ENCODE measurements at places on chromosomes 12 and 14.

DNA sequence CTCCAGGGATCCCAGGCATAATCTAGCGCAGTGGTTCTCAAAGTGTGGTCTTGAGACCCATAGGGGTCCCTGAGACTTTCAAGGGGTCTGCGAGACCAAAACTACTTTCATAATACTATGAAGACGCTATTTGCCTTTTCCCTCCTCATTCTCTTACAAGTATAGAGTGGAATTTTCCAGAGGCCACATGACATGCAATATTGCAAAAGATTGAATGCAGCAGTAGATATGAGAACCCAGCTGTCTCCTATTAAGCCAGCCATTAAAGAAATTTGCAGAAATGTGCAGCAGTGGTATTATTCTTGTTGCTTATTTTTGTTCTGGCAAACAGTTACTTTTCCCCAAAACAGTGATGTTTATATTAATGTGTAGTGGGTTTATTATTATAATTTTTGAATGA, 62.8 kb downstream of the VWF start:
- DNase-seq = no peak

DNA sequence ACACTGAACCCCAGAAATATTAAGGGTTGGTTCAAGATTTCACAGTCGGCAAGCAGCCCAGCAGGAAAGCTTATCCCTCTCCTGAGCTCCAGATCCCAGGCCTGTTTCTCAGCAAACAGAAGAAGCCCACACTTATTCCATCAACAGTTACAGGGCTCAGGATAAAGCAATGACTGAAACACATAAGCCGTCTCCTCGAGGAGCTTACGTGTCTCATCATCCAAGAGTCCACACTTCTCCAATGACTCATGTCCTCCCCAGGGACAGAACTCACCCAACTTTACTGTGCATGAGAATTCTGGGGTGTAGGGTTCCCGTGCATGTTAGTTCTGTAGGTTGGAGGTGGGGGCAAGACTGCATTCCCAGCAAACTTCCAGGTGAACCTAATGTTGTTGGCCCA, 31.2 kb downstream of the GSC start:
- no peak for DNase-seq

DNA sequence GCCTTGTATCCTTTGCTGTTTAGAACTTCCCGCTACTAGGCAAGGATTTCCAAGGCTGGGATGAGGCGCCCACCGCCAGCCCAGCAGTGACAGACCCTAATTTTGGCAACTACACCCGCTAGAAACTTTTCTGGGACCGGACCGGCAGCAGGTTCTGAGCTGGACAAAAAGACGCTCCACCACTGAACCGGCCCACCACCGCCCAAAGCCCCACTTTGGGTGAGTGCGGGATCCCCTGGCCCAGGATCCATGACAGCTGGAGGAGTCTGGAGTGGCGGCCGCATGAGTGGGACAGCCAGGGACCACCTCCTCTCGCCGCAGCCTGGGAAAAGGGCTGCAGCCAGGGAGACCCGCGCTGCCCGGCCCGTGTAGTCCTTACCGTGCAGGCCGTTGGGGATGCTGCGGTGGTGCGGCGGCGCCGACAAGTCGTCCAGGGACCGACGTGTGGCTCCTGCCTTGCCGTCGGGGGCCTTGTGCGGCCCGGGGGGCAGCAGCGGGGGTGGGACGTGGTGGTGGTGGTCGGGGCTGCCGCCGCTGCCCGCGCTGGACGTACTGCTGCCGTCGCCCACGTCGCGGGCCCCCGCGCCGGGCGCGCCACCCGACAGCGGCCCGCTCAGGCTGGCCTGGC, 1.1 kb downstream of the CCDC85C start:
- DNase-seq = no peak

DNA sequence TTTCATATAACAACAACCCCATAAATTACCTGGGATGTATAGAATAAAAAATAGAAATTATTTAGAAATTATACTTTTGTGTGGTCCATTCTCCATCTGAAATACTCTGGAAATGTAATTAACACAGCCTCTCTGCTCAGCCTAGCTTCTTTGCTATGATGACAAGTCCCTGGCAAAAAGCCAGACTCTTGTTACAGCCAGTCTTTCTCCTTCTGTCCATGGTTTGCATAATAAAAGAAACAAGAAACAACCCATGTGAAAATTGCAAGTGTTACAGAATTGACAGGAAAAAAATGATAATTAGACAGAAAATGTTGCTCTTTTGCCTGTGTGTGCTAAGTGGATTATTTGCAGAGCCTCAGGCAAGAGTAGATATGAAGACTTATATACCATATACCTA, 61.3 kb downstream of the C12orf50 start:
- no peak for DNase-seq
